KBM-7 (cell line): ENCODE measurements at places on chromosomes 5 and 9.
A peak's percentile ranks its signal among the peaks of the same experiment; 100 is the strongest.

DNA sequence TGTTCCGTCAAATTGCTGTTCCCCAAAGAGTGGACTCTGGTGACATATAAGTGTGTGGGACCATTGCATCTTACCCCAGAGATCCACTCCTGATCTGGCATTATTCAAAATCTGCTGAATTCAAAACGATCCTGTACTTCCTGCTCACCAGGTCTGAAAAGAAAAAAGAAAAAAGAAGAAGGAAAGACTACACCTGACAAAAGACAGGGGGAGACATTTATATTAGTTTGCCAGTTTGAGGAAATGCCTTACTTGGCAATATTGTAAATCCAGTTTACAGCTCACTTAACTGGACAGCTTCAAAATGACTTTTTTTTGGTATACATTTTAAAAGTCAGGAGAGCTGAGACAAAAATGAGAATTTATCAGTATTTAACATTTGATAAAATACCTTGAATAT is 15.0 kb upstream of the GRHPR start:
- DNase-seq, result peak; percentile 52

DNA sequence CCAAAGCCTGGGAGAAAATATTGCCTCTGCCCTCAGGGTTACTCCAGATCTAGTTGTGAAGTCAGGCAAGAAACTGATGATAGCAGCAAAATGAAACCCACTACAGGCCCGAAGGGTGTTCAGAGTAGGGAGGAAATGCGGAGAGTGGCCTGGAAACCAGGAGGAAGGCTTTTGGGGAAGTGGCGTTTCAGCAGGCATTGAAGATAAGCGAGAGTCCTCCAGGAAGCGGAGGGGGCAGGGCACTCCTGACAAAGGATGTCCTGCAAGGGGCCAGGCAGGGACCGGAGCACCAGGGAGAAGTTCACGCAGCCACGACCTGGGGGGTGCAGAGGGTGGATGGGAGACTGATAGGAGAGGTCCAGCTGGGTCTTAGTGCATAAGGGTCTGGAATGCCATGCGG is 7.8 kb upstream of the FOXI1 start:
- peak; percentile 71 for DNase-seq

DNA sequence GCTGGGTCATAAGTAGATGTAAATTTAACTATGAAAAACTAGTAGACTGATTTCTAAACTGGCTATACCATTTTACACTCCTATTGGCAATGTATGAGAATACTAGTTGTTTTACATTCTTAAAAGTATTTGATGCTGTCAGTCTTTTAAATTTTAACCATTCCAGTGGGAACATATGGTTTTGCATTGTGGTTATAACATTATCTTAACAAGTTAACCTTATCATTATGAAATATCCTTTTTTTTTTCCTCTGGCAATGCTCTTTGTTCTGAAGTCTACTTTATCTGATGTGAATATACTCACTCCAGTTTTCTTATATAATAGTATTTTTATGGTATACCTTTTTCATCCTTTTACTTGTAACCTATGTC is 548.9 kb upstream of the CLINT1 start:
- no peak for DNase-seq

GRCh38 chr9:16823906-16824305 is 46.6 kb downstream of the BNC2 start:
- no peak for DNase-seq

GRCh38 chr9:13100914-13101572 is 178.4 kb downstream of the MPDZ start:
- DNase-seq, result no peak

DNA sequence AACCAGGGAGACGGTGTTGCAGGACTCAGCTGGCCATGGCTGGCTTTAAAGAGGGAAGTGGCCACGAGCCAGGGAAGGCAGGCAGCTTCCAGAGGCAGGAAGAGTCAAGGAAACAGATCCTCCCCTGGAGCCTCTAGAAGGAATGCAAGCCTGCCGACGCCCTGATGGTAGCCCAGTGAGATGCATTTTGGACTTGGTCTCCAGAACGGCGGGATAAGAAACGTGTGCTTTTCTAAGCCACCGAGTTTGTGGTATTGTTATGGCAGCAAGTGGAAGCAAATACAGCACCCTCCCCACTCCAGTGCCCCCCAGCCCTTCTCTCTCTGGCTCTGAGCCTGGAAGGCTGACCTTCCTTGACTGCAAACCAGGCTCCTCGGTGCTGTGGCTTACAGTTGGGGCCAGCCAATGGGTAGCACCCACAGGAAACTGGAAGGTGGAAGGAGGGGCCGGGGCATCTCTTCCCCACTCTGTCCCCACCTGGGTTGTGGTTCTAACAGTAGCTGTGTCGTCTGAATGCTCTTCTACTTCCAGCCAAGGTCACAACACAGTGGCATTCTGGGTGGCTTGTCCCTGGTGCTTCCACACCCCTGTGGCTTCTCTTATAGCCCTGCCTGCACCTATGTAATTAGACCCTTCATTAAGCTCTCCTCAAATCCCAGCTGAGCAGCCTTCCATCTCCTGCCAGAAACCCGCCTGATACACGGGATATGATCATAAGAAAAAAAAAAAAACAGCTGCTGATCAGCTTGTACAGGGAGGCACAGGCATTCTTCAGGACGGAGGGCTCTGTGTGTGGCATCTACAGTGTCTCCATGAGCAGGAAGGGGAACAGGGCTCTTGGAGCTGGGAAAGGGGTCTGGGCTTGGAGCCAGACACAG is 29.9 kb upstream of the UNC5A start:
- DNase-seq, result no peak

DNA sequence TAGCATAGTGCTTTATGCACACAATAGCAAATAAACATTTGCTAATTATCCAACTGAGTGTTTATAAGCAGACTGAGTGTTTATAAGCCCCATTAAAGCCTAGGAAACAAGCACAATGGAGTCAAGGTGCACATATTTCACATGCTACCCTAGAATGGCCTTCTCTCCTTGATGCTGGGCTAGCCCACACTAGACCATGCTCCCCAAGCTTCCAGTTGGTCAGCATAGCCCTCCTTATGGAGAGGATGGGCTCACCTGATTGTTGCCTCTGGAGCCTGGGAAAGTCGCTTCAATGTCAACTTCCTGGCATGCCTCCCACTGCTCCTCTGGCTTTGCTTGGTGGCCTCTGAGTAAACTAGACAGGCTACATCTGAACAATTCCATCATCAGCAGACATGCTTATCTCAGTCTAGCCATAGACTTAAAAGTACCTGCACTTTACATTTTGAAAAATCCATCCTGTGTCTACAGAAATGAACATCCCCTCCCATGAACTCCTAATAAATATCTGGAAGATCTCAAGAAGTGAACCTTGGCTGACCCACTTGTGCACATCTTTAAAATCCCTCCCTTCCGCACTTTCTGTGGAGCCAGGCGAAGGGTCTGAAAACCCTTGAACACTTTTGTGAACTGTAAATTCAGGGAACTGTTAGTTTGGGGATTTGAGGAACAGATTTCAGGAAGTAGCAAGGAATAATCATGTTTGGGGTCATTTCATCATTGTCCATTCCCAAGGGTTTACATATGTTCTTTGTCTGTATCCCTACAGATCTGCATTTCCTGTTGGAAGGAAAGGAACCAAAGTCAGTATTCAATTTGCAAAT is 486.6 kb downstream of the ARHGEF28 start:
- DNase-seq, result no peak

- peak; percentile 38 for DNase-seq
These were observed 6.1 kb upstream of the AFAP1L1 start for GRCh38 chr5:149265597-149265996.

DNA sequence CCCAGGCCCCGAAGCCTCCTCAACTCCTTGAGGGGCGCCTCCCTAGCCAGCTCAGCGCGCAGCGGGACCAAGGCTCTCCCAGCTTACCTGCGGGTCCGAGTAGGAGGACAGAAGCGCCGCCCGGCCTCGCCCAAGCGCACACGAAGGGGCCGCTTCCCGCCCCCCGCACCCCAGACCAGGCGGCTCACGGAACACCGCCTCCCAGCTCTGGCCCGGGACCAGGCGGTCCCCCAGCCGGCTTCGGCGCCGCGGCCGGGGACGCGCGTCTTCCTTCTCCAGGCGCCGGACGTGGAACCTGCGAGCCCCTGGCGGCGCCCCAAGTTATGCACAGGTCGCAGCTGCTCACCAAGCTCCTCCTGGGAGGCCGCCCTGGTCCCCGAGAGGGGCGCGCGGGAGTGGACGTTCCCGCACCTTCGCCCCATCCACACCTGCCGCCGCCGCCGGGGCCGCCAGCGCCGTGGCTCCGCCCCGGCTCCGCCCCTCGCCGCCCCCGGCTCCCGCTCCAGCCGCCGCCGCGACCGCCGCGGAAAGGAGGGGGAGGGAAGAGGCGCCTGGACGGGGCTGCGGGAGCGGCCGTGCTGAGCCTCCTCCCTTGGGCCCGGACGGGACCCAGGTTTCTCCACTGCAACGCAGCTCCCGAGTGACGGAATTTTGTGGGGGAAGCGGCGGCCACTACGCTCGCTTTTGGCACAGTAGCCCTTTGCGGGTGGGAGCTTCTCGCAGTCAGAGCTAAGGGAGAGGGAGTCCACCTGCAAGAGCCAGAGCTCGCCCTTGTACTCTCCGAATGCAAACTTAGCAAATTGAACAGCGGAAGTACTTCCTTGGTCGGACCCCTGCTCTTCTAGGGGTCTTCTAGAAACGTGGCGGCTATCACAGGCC is 77.5 kb upstream of the IFNE start:
- peak; percentile 14 for DNase-seq

DNA sequence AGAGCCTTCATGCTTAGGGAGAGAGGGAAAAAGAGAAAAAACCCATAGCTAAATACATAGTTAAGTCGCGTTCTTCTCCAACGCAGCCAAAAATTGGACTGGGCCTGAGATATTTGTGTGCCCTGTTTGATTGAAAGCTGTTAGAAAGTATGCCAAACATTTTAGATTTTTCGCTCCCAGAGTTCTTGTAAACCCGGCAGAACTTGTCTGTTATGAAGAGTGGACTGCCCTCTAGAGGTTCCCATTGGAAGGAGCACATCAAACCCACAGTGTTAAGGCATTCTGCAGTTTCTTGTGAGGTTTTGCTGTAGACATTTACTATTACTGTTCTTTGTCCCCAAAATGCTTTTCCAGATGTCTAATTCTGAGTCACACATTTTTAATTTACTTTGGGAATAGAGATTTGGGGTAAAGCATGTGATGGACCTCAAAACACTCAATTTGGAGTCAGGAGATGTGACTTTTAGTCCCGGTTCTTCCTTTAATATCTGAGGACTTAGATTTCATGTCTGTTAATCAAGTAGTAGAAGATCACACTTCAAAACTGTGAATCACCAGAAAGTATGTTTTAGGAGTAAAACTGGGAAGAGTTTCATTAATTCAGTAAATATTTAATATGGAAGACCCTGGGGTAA is 96.6 kb downstream of the PCSK1 start:
- DNase-seq, result peak; percentile 72

DNA sequence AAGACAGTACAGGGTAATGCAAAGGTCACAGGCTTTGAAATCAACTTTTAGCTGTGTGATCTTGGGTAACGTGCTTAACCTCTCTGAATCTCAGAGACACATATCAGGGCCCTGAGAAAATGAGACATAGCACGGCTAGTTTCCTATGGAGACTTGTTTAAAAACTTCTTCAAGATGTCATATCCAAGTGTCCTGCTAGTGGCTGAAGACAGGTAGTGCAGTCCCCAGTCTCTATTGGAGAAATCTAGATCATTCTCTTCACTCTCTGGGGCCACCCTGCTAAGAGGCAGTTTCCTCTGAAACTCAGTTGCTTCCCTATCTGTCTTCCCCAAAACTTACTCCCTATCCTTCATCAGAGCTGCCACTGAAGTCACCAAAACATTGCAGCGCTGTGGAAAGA is 30.3 kb upstream of the GRXCR2 start:
- peak; percentile 32 for DNase-seq

DNA sequence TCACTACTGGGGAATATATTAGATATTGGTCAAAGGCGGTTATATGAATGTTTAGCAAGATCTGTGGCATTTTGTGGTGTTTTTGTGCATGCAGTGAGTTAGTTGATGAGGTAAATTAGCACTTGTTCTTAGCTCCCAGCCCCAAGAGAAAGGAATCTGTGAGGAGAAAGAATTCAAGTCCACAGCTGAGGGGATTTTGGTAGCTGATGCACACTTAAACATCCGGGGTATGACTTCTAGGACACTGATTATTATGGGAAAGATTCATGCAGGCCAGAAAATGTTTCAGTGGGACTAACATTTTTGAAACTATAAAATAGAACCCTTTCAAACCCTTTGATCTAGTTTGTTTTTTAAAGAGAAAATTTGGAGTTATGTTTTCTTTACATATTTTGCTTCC is 118.2 kb upstream of the RPS23 start:
- no peak for DNase-seq

- peak; percentile 38 for DNase-seq
These were observed 677.7 kb upstream of the MEF2C start for GRCh38 chr5:89560696-89561095.

- no peak for DNase-seq
These were observed 717.8 kb downstream of the DTWD2 start for GRCh38 chr5:118270526-118270925.

- no peak for DNase-seq
These were observed 49.9 kb downstream of the FSD1L start for GRCh38 chr9:105497704-105498103.

DNA sequence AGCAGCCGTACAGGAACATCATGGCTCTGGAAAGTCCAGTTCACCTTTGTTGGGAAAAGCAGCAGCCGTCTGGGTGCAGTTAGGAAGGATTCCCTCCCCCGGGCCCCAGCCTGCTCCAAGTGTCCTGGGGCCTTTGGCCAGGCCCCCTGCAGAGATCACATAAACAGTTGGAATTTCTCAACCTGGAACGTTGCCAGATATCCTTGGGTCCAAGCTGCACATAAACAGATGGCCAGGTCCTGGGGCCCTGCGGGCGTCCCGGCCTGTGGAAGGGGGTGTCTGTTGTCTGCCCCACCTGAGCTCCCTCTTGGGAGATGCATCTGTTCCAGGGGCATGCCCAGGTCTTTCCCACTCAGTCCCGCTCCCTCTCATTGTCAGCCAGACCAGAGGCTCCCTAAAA is 92.7 kb downstream of the COL5A1 start:
- DNase-seq, result no peak

- no peak for DNase-seq
These were observed 8.8 kb downstream of the NAA35 start for GRCh38 chr9:85949586-85950335.

DNA sequence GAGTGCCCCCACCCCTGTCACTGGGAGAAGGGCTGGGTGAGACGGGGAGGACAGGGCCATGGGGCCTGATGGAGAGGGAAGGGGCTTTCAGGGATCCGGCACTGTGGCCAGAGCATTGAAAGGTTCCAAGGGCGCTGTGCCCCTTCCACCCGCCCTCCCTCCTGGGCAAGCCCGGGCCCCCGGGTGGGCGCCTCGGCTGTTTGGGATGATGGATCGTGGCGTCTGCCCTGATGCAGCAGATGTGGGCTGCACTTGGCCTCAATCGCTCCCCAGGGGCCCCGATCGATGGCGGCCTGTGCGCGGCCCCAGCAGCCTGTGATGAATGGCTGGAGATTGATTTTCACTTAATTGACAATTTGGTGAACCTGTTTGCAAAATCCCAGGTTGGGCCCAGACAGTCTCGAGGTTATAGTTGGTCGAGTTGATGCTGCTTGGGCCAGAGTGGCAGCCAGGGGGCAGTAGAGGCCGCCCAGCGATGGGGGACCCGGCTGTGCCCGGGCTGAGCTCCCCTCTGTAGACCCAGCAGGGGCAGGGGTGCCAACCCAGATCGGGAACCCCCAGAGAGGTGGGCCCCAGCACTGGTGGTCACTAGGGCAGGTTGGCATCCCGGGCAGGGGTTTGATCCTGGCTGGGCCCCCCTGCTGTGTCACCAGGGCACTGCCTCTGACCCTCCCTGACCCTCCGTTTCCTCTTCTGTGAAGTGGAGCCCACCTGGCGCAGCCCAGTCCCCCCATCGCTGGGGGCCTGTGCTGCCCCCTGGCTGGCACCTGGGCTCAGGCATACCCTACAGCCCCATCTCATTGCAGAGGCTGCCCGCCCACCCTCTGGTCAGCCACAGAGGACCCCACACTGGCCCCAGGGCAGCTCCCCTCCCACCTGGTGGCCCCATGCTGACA is 34.7 kb downstream of the LHX3 start:
- peak; percentile 47 for DNase-seq
